ENCODE measurements at places on chromosomes 5 and 9.

DNA sequence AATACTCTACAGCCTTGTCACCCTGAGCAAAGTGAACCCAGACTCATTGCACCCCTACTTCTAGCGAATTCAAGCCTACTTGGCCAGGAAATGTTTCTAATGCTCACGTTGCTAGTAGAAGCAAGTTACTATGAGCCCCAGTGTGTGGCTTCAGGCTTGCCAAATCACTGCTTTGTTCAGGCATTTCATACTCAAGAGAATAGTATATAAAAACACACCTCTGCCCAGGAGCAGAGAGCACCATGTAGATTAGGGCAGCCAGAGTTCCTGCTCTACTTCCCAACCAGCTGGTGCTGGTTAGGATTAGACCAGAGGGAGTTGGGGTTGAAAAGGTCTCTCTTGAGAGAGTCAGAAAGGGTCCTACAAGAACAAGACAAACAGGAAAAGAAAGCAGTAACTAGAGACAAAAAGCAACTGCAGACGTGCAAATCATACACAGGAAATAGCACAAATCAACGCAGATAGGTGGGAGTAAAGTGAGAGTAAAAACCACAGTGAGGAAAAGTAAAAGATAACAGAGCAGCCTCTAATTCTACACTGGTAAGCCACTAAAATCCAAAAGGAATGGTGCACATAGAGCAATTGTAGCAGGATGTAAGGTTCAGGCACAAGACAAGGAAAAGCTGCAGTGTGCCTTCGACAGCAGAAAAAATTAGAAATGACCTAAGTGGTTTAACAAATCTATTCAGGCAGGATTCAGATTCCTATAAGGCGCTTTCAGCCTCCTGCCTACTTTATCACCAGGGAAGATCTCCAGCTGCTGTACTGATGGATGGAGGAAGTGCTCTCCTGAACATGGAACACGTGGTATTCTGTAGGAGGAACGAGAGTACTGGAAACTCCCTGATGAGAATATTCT, 49.6 kb upstream of the KIF2A start:
- no peak for DNase-seq

DNA sequence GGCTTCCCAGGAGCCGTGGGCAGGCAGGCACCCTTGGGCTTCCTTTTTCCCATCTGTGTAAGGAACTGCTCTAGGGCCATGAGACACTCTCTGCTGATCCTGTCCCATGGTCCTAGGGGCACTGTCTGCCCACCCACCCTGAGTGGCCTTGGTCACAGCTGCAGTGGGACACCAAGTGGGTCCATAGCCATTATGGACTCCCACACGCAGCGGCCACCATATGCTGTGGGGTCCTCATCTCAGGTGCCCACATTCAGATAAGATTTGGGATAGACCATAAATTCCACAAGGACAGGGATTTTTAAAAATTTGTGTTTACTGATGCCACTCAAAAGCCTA, 180.8 kb downstream of the AUH start:
- no peak for DNase-seq

- no peak for DNase-seq
Measured at GRCh38 chr5:145922059-145922458, 14.3 kb upstream of the SH3RF2 start.

DNA sequence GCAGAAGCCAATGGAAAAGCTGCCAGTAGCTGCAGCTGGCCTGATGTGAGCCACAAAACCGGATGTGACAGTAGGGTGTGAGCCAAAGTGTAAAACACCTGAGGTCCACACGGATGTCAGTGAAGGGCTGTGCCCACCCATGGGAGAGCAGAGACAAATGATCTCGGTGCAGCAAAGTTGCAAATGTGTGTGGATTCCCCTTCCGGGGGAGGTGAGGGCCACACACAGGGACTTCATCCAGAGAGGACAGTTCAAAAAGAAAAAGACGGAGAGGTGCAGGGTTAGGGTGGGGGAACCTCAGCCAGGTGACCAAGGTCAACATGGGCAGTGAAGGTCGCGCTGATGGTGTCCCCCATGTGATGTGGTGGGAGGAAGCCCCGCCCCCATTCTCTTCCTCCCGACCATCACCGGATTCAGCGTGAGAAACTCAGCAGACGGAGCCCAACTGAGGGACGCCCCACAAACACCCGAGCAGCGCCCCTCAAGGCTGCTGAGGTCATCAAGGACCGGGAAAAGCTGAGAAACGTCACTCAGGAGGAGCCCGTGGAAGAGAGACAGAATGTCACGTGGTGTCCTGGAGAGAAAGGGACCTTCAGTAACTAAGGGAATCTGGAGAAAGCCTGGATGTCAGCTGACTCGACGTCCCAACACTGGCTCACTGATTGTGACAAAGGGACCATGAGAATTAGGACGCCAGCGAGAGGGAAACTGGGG, 11.4 kb upstream of the PTGDS start:
- DNase-seq: no peak

GRCh38 chr9:134534661-134535080, 106.9 kb upstream of the COL5A1 start:
- no peak for DNase-seq

DNA sequence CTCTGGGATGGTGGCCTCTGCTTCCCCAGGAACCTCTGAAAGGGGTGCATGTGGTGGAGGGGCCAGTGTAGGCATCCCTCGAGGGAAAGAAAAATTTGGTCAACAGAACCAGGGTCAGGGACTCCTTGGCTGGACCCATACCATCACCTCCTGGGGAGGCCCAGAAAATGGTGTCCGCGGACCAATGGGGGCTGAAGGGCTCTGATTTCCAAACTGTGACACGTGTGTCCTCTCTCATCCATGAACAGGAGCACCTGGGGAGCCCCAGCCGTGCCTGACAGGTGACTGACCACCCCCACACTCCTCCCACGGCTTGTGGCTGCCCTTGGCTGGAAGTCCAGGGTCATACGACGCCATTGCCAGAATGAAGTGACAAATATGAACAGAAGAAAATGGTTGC, 3.9 kb downstream of the FCN2 start:
- DNase-seq: no peak

GRCh38 chr5:54388409-54388808, 67.1 kb upstream of the HSPB3 start:
- DNase-seq: no peak

- no peak for DNase-seq
Measured at GRCh38 chr5:88660264-88660946, 222.6 kb downstream of the MEF2C start.

DNA sequence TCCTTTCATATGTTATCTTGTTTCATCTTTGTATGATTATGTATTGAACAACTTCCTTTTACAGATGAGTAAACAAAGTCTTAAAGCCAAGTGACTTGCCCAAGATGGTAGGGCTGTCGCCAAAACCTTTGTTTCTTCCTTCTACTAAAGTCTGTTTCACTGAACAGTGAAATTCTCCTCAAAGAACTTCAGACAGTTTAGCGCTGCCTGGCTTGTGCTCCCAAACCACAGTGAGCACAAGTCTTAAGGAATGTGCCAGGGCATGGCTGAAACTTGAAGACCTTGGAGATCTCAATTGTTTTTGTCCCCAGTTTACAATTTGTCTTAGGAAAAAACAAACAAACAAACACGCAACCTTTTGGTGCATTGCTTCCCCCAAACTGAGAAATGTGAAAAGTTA, 273.5 kb downstream of the CRB2 start:
- no peak for DNase-seq

- peak; percentile 40 for DNase-seq
Measured at GRCh38 chr9:33159777-33160127, 7.4 kb downstream of the B4GALT1 start.

- no peak for DNase-seq
Measured at GRCh38 chr5:104431981-104432380, 869.4 kb upstream of the NUDT12 start.

- no peak for DNase-seq
Measured at GRCh38 chr5:115895821-115896220, 54.1 kb downstream of the AP3S1 start.

- DNase-seq: no peak
Measured at GRCh38 chr5:153571162-153571561, 80.7 kb downstream of the GRIA1 start.

GRCh38 chr9:95507464-95508241, 9.1 kb downstream of the PTCH1 start:
- DNase-seq: no peak

- DNase-seq: no peak
Measured at GRCh38 chr9:130341839-130342713, 76.5 kb downstream of the HMCN2 start.

GRCh38 chr5:71925608-71926091, 181.6 kb upstream of the MAP1B start:
- no peak for DNase-seq

- DNase-seq: no peak
Measured at GRCh38 chr5:23675456-23675855, 168.0 kb downstream of the PRDM9 start.

DNA sequence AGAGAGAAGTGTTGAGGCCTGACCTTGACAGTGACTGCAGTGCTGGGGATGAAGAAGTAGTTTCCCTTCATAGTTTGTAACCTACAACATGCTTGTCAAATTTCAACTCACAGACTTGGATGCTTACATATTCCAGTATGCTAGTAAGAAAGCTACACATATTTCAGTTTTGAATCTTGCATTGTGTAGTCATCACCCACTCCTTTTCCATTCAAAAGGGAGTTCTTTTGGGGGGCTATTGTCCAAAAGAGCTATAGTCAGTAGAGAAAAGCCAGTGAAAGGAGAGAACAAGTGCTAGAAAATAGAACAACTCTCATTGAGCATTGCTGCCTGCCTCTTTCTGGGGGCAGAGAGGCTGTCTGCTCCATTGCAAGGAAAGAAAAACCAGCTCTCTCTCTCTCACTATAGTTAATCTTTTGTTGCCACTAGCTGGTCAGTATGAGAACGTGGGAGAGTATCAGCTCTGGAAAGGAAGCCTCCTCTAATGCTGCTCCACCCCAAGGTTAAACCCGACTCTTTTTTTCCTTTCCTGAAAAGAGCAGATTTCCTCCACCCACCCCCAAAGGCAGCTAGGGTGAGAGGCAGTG, 7.3 kb downstream of the ASTN2 start:
- no peak for DNase-seq

DNA sequence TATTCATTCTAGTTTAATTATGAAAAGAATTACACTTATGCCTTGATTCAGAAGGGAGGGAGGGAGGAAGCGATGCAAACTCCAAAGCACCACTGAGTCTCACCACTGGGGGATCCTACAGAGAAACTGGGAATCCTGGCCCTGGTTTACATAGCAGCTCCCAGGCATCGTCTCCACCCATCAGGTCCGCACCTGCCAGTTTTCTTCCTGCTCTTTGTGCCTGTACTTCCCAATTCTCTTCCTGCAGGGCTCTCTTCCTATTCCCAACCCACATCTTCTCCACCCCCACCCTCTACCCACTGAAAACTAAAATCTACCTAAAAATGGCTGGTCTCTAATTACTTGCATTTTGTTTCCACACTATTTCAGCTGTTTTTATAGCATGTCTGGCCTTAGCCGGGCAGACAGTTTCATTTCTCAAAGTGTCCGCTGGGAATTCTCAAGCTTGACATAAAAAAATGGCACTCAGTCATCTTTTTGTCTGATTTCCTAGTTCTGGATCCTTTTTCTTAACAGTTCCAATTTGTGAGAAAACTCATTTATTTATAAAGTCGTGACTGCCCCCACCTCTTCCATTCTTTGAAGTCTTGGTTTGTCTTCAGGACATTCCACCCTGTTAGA, 1.6 kb upstream of the TNIP1 start:
- no peak for DNase-seq

GRCh38 chr9:117083559-117083958, 331.3 kb downstream of the ASTN2 start:
- no peak for DNase-seq

- DNase-seq: no peak
Measured at GRCh38 chr9:130138791-130139190, 33.4 kb upstream of the NCS1 start.

GRCh38 chr5:73448463-73449136, at the start of gene FOXD1:
FOXD1 (minus strand) TSS chr5:73448777; CDS start chr5:73448362, 415 bp downstream.
- DNase-seq: peak; percentile 39

GRCh38 chr9:110768886-110769285, 100.3 kb downstream of the MUSK start:
- DNase-seq: no peak

GRCh38 chr9:13805546-13805945, 508.4 kb downstream of the NFIB start:
- no peak for DNase-seq

- no peak for DNase-seq
Measured at GRCh38 chr5:170256571-170256970, 23.8 kb downstream of the C5orf58 start.

DNA sequence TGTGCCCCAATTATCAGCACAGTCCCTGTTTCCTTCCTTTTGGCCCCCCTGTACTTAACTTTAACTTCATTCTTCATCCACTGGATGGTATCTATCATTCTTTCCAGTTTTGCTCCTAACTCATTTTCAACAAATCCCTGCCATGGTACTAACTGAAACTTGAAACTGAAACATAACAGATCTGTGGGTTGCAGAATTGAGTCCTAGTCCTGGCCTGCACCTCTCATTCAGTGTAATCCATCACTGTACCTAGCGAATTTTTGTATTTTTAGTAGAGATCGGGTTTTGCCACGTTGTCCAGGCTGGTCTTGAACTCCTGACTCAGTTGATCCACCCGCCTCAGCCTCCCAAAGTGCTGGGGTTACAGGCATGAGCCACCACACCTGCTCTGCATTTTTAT, 15.3 kb upstream of the PIK3R1 start:
- DNase-seq: no peak

DNA sequence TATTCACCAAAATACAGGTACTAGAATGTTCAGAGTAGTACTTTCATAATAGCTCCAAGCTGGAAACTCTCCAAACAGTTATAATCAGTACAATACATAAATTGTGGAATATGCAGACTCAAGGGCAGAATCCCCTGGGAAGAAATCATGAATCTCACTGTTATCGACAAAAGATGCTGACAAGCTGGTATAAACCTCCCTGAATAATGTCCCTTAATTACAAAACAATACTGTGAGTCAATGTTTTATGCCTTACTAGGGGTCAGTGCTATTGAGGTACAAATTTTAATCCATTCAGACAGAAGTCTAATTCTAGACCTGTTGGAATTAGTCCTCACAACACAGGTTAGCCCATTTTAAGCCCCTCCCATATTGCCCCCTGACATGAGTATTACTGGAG, 532.3 kb downstream of the DTWD2 start:
- DNase-seq: no peak

- DNase-seq: no peak
Measured at GRCh38 chr9:97845130-97845529, 7.9 kb upstream of the FOXE1 start.

DNA sequence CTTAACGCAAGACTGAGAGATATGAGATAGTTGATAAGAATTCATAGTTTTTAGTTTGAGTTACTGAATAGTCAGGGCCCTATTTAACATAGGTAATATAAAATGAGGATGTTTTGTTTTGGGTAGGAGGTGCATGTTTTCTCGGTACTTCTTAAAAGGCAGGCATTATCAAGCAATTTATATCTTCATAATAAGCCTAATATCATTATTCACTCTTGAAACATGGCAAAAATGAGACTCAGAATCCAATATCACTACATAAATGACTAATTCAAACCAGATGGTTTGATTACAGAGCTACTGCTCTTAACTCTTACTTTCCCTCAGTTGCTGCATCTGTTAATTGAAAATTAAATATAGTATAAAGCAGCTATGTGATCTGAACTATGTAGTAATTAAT, 2038.7 kb downstream of the EFNA5 start:
- DNase-seq: no peak

All from activated CD4-positive, CD25-positive, alpha-beta regulatory T cell treated with anti-CD3 and anti-CD28 coated beads, Interleukin-2, amount 50 U/mL, for 72 hours (primary cell).